ENCODE measurements at places on chromosomes 2 and 18.

DNA sequence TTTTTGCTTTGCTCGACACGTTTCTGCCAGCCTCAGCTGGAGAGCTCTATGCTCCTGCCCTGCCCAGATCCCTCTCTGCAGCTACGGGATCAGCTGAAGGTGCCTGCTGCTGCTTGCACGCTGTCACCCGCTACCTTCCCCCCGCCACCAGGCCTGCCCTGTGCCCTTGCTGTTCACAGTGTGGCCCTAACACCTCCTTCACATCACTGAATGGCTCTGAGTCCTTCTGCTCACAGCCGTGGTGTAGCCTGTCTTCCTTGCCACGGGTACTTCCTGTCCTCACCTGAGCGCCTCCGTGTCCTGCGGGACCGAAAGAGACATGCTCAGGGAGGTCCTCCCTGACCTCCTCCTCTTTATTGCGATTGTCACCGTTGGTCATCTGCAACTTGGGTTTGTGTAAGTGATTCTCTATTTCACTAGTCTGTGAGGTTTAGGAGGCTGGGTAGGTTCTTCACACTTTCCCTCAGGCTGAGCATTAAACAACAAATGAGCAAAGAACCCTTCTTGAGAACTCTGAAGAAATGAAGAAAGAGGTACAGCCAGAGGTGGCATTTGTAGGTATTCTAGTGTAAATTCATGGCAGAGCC is 127.5 kb downstream of the NCK2 start:
- no peak for DNase-seq

DNA sequence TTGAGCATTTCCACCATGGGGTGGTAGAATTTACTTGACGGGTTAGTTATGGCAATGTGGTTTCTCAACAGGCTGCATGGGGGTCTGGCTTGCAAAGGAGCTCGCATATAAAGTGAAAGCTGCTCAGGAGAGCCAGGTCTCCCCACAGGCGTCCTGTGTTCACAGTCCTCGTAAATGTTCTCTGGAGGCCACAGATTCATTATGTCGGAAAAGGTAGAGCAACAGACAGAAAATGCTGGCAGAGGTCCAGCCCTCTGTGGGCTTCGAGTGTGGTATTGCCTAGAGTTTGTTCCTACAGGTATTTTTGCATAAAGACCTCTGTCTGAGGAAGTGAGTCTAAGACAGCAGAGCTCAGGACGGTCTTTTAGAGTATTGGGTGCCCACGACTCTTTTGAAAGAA is 96.4 kb downstream of the CDCA7 start:
- DNase-seq, result no peak

- no peak for DNase-seq
Measured at GRCh38 chr2:118190474-118190873, 102.2 kb downstream of the INSIG2 start.

DNA sequence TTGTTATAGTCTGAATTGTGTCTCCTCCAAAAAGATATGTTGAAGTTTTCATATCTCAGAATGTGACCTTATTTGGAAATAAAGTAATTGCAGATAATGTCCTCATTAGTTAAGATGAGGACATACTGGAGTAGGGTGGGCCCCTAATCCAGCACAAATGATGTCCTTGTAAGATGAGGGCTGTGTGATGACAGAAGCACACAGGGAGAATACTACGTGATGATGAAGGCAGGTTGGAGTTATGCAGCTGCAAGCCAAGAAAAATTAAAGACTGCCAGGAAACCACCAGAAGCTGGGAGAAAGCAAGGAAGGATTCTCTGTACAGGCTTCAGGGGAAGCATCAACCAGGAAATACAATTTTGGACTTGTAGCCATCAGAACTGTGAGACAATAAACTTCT is 58.3 kb upstream of the PNPT1 start:
- DNase-seq, result no peak

- no peak for DNase-seq
Measured at GRCh38 chr2:112149194-112149593, 11.0 kb downstream of the FBLN7 start.

GRCh38 chr2:147460155-147460554 is 384.7 kb upstream of the ACVR2A start:
- DNase-seq, result no peak

- no peak for DNase-seq
Measured at GRCh38 chr2:240511351-240512108, 46.3 kb downstream of the ANKMY1 start.

- DNase-seq, result no peak
Measured at GRCh38 chr2:105765415-105766299, 20.9 kb downstream of the NCK2 start.

- no peak for DNase-seq
Measured at GRCh38 chr18:35732162-35732561, 150.6 kb downstream of the GALNT1 start.

DNA sequence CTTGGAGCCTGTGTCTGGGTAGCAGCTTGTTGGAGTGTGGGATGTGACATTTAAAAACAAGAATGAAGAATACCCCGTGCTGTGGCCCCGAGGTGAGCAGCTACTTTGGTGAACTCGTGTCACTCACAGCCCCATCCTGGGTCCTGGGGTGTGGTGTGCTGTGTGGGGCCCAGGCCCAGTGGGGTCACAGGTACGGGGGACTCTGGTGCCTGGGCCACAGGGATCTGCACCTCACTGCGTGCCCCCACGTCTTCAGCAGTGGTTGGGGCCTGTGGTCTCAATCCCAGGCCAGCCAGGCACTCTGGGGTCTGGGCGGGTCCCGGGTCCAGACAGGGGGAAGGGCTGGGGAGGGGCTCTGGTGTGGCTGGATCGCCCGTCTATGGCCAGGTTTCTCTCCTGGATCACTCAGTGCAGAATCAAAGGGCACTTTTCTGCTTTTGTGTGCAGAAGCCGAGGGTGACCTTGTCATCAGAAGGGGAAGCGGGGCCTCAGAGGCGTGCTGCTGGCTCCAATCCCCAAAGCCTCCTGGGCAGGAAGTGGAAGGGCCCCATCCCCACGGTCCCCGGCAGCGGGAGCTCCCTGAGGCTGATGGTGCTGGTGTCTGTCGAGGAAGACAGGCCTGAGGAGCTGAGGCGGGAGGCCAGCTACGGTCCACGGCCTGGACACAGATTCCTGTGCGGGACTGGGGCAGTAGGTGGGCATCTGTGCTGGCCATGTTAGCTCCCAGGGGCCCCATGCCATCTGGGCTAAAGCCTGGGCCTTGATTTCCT is 1.4 kb downstream of the GPR35 start:
- peak; percentile 70 for DNase-seq

GRCh38 chr2:148880636-148881035 is 5.6 kb downstream of the KIF5C start:
- no peak for DNase-seq

DNA sequence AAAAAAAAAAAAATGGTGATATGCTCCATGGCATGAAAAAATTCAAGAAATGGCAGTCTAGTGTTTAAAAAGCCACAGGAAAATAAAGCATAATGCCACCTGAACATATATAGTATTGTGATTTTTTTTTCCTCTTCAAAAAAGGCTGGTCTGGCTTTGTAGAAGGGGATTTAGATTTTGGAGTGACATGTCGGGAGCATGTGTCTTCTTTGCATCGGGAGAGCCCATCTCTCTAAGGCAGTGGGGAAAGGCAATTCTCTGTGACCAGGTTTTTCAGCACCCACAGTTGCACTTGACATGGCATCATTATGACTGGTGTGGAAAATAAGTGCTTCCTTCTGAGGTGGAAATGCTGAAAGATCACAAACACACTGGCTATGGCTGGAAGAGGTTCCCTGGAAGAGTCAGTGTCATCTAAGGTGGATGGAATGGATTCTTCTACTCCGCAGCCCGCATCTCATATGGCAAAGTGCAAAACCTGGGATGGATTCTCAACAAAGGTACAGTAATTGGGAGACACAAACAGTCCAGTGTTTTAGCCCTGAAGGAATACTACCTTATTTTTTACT is 172.5 kb downstream of the AGAP1 start:
- DNase-seq, result no peak

- DNase-seq, result no peak
Measured at GRCh38 chr2:124585277-124585676, 560.2 kb downstream of the CNTNAP5 start.

- no peak for DNase-seq
Measured at GRCh38 chr2:120684289-120685065, 51.2 kb upstream of the GLI2 start.

GRCh38 chr2:227856697-227857096 is 14.7 kb upstream of the DAW1 start:
- no peak for DNase-seq

GRCh38 chr2:190099890-190100697 is 37.6 kb upstream of the MSTN start:
- no peak for DNase-seq

DNA sequence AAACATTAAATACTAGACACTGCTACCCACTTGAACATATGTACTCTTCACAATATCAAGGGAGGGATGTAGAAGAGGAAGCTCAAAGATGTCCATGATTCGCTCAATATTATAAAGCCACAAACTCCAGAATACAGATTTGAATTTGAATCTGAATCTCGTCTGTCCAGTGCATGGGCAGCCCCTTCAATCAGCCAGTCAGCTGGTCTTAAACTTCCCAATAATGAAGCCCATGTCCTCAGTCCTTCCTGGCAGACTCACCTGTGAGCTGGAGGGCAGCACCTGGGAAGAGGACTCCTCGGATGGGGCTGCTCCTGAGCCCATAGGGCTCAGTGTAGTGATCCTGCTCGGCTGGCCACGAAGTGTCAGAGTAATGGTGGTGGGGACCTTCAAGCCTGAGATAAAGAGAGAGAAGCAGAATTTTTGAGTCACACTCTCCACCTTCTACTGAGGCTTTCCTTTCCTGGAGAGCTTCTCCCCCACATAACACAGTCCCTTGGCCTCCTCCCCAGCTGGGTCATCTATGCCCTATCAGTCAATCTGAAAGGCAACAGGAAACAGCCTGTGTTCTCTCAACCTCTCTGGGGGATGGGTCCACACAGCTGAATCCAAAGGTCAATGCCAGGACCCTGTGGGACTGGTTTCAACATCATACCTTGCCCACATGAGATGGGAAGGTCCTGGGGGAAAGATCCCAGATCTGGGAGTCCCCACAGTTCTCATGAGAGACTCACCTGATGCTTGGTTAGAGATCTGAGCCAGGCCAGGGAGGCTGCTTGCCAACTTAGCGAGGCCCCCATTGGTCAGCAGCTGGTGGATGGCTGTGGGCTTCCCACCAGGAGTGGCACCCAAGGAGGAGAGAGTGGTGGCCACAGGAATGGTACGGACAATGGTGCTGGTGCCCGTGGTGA is 36.5 kb downstream of the KANSL3 start:
- no peak for DNase-seq

GRCh38 chr2:68594674-68595492 is 48.5 kb upstream of the PROKR1 start:
- peak; percentile 26 for DNase-seq

DNA sequence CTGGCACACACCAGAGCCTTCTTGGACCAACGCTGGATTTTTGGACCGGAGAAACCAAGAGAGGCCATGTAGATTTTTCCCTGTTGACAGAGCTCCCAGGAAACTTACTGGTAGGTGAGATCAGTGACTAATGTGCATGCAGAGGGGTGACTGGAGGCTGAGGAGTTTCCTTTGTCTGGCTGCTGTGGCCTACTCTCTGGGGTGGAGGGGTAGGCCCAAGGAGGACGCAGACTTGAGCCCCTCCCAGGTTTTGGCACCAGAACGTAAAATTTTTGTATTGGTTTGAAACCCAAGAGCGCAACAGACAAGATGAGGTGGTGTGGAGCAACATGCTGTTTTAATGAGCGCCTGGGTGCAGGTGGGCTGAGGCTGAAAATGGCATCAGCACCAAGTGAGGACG is 59.2 kb downstream of the KYNU start:
- no peak for DNase-seq

DNA sequence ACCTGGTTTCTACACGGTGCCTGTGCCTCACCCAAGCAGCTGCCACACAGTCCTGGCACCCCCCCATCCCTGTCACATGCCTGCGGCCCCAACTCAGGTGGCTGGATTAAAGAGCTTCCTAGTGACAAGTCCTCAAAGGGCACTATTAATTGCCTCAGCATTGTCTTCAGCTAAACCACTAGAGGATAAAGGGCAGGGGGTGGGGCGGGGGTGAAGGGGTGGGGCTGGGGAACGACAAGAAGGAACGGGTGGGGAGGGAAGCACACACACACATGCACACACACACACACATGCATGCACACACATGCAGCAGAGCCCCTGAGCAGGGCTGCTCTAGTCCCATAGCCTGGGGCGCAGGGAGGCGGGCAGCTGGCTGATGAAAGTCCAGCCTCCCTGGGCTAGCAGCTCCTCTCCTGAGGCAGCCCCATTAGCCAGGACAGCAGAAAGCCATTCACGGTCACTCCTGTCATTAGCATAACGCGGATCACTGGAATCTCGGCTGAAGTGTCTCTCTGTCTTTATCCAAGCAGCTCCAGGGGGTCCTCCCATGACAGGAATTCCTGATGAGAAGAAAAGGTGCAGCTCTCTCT is 7.4 kb upstream of the TEX261 start:
- no peak for DNase-seq

DNA sequence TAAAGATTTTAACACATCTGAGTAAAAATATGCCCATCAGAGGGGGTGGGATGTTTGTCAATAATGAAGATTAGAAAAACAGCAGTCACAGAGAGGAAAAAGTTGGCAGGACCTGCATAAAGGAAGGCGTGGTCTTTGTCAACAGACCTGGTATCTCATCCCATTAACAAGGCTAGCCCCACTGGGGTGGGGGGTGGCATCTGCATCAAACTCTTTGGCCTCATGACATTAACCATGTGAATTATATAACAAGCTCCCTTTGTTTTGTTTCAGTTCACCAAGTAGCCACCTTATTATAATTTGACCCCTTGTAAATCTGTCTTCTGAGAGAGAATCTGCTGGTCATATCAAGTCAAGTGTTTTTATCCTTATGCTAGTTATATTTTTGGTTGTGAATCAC is 28.8 kb downstream of the NEMP2 start:
- DNase-seq, result no peak

DNA sequence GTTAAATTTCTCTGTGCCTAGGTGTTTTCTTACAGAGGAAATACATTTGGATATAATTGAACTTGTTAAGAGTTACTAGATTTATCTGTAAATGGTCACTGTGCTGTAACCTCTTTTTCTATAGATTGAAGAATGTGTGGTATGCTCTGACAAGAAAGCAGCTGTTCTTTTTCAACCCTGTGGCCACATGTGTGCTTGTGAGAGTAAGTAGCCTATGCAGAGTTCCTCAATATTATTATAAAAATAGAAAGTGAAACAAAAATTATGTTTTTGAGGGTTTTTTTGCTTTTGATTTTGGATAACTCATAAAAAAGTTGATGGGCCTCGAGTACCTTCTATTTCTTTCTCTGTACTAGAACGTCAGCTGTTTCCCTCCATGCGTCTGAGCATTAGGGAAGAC is 112.4 kb downstream of the MIB1 start:
- no peak for DNase-seq

- no peak for DNase-seq
Measured at GRCh38 chr18:30889519-30890301, 152.8 kb downstream of the DSC3 start.

All from CD4-positive, alpha-beta T cell treated with Interleukin-15 for 1 hour (primary cell).